T-helper 2 cell (primary cell): ENCODE measurements at places on chromosomes 1 and 21.

DNA sequence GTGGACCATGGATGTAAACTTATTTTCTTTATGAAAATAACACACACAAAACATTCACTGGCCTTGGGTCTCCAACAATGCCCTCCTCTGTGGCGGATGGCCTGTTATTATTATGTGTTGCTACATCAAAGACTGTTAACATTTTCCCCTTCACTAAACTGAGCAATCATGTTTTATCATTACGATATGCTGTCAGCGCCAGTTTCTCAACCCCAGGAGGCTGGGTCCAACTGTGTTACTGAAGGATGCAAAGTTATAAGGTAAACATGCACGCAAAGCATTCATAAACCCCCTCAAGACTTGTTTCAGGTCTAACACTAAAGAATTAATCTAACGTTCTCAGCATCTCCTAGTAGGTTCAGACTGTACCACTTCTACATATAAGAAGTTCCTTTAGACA, 6.0 kb upstream of the DUSP10 start:
- no peak for DNase-seq

DNA sequence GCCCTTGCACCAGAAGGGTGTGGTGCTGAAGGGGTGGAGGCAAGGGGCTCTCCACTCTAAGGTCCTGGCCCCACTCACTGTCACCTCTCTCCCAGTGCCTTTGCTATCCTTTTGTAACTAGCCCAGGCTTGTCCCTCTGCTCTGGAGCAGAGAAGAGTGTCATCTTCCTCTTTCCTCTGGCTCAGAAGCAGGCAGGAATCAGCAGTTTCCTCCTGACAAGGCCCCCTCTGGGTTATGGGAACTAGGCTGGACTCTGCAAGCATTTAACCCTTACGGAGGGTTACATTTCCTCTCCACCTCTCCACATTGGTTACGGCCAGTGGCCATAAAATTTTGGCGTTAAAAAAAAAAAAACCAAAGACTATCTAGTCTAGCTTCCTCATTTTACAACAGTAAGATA, 30.4 kb downstream of the PLXNA2 start:
- DNase-seq: no peak

DNA sequence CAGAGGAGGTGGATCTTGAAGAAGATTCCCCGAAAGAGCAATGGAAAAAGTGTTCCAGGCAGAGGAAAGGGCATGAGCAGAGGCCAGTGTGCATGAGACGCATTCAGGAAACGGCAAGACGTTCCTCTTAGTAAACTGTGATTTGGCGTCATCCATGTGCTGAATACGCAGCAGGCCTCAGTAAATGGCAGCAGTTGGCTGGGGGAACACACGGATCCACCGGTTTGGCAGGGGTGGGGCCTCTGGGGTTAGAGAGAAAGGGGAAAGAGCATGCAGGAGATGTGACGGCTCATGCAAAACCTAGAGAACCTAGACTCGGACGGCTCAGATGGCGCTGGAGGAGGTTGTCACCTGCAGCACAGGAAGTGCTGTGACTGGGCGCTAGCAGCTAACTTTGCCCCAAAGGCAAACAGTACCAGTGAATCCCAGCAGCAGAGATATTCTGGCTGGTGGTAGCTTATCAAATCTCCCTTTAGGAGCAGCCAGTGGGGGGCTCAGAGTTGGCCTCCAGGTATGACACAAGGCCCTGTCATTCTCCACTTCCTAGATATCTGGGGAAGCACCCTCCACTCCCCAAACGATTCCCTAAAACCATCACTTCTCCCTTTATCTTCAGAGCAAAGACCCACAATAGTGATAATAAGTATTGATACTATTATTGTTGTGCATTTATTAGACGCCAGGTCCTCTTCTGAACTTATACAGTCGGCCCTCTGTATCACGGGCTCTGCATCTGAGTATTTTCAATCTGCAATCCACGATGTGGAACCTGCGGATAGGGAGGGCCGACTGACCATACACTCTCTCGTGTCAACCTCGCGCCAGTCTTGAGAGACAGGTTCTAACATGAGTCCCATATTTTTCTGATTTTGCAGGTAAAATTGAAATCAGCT, 7.6 kb downstream of the LAPTM5 start:
- peak; percentile 89 for DNase-seq

GRCh38 chr1:46466477-46467182, 23.0 kb upstream of the DMBX1 start:
- DNase-seq: no peak

DNA sequence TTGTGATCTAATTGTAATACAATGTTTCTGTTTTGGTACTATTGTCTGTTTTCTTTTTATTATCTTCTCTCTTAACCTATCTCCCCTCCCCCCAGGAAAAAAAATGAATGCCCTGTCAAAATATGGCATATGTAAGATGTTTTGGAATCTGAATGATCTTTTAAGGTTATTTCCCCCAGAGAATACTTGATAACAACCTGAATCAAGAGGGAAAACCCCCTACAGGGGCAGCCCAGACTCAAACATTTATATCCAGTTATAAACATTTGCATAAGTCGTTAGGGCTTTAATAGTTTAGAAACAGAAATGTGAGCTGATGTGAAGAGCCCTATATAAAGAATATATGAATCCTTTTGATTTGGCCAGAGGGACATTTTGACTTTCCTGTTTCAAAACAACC, 169.5 kb downstream of the VAV3 start:
- DNase-seq: no peak

GRCh38 chr1:234589854-234590620, 19.9 kb downstream of the IRF2BP2 start:
- DNase-seq: no peak

GRCh38 chr1:203751051-203751450, 13.9 kb upstream of the LAX1 start:
- no peak for DNase-seq

GRCh38 chr1:12798911-12799310, 7.7 kb downstream of the PRAMEF1 start:
- DNase-seq: no peak

- DNase-seq: no peak
Measured at GRCh38 chr1:46461809-46462448, 27.7 kb upstream of the DMBX1 start.

- no peak for DNase-seq
Measured at GRCh38 chr1:234656944-234657654, 47.1 kb upstream of the IRF2BP2 start.

GRCh38 chr1:22745669-22746585, 35.3 kb downstream of the EPHB2 start:
- DNase-seq: no peak

- DNase-seq: no peak
Measured at GRCh38 chr1:169833179-169833901, 38.6 kb upstream of the METTL18 start.

- DNase-seq: no peak
Measured at GRCh38 chr21:15455819-15456462, 273.8 kb upstream of the USP25 start.

DNA sequence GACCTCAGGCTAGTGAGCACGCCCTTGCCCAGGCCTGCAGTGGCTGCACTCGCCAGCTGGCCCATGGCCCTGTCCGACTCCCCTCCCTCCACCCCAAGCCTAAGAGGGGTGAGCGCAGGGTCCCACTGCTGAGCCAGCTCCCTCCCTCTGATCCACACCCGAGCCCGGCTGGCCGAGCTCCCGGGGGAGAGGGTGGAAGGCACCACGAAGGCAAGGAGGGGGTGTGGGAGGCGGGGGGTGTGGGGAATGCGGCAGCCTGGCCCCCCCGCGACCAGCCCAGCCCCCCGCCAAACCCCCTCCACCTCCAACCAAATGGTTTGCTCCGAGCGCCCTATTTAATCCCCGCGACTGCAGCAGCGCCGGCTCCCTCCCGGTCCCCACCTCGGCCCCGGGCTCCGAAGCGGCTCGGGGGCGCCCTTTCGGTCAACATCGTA, at the start of gene CADM3:
Gene CADM3, plus strand, starts transcription at position 362 of the 434 bp plus-strand sequence. CDS start 151 bp downstream, outside the sequence.
- no peak for DNase-seq

DNA sequence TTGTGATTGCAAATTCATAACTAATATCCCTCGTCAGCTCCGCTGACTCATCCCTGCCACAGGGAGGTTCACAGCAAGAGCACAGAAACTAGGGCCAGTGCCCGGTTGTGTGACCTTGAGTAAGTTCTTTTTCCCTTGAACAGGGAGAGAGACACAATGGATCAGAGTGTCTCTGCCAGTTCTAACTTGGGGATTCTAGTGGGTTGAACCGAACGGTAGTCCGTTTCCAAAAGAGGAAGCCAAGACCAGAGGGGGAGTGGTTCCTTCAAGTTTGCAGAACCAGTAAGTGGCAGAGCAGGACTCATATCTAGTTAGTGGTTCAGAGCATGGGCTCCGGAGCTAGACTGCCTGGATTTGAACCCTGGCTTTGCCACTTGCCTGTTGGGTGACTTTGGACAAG, 4.9 kb upstream of the SHISA4 start:
- no peak for DNase-seq

DNA sequence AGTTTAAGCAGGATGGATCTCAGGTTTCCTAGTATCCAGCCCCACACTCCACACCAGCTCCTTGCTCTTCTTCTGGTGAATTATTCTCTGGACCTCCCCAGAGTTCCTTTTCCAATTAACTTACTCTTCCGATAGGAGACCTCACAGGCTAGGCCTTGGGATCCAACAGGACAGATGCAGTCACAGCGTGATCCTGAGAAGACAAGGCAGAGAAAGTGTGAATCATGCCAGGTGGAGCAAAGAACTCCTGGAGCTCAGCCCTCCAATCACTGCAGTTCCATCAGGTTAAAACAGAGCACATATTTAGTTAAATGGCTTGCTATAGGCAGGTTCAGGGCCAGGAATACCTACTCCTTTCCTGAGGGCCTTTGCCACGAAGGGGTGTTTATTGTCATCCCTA, 34.1 kb downstream of the C8B start:
- DNase-seq: no peak

DNA sequence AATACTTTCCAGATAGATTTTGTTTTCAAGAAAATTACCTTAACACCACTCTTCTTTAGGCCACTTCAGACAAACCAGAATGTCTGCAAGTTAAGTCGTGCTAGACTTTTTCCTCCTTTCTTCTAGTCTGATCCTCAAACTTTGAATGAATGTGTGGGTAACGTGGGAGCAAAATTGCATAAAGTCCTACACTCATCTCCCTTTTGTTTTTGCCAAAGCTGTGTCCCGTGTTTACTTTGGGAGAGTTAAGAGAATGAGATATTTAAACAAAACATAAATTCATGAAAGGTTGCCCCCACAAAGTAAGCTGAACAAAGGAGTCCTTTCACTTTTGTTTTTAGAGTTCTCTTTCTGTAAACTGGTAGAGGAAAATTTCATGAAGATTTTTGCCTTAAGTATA, 16.9 kb upstream of the VAMP3 start:
- no peak for DNase-seq

GRCh38 chr1:178477841-178478240, 18.9 kb downstream of the CLEC20A start:
- DNase-seq: no peak

DNA sequence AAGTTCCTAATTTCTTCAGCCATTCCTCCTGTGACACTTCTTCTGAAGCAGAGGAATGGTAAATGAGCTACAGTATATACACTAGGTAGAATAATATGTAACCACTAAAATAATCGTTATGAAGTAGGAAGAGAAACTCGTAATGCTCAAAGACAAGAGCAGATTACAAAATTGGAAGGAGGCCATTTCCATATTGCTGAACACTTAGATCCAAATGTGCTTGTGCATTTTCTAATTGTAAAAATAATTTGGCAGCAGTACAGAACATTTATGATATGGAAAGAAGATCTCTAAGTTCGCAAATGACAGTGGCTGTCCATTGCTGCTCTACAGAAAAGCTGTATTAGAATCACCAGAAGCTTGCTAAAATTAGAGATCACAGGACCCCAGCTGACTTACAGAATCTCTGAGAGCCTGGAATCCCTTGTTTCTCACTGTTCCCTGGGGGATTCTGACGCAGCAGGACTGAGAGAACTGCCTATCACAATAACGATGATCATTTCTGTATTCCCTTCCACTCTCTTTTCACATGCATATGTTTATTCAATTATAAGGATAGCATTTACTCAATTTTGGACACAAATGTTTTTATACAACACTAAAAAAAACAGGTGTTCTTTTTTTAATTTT, 242.1 kb downstream of the OMA1 start:
- no peak for DNase-seq

DNA sequence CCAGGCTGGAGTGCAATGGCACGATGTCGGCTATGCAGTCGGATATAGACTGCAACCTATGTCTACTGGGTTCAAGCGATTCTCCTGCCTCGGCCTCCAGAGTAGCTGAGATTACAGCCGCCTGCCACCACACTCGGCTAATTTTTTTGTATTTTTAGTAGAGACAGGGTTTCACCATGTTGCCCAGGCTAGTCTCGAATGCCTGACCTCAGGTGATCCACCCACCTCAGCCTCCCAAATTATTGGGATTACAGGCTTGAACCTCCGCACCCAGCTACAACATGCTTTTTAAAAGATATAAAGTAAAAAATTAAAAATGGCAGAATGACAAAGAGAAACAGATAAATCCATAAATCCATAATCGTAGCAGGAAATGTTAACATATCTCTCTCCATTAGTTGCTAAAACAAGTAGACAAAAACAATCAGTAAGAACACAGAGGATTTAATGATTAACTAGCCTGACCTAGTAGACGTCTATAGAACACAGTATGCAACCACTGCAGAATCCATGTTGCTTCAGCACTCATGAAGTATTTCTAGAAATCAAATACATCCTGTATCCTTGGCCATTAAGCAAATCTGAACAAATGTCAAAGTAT, 59.9 kb upstream of the SPOCD1 start:
- DNase-seq: no peak

- peak; percentile 15 for DNase-seq
Measured at GRCh38 chr1:16631248-16632043, 18.1 kb upstream of the NBPF1 start.

- no peak for DNase-seq
Measured at GRCh38 chr1:89578151-89578550, 53.5 kb downstream of the LRRC8B start.

- no peak for DNase-seq
Measured at GRCh38 chr21:31289702-31290101, 54.4 kb downstream of the TIAM1 start.

GRCh38 chr1:215166886-215167285, 84.3 kb downstream of the KCNK2 start:
- no peak for DNase-seq

GRCh38 chr21:33424214-33424613, 21.0 kb downstream of the IFNGR2 start:
- DNase-seq: no peak

DNA sequence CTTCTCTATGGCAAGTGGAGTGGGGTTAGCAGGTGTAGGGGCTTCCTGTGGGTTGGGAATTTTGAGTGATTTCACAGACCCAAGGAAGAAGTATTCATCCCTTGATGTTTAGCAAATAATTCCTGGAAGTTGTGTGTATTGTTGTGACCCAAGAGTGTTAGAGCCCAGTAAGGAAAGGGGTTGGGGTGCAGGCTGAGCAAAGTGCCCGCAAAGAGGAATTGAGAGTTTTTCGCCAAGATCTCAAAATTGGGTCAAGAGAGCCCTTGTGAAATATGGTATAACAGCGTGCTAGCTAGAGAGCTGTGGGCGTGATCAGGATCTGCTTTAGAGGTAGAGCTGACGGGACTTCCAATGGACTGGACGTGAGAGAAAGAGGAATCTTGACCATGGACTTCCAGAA, 73.0 kb upstream of the LAPTM5 start:
- no peak for DNase-seq
